ENCODE measurements at places on chromosomes 11 and 22.
A peak's percentile ranks its signal among the peaks of the same experiment; 100 is the strongest.

DNA sequence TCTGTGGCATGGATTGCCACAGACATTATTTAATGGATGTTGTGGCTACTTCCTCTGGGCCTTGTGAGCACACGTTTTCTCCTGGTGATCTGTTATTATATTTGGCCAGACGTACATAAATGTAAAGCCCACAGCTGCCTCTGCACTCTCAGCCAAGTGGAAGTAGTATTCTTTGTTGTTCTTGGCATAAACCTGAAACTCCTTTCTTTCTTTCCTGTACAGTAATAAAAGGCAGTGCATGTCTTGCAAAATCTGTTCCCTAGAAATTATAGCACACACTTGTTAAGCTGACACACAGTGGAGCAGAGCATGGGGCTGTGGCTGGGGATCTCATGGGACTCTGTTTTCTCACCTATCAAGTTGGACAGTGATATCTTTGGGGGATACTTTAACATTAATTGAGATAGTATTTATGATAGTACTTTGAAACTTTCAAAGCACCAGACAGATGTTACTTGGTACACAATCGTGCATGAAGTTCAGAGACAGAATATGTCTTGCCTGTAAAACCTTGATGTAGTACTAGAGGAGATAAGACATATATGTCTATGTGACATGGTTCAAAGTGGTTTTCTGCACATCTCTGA is 20.9 kb downstream of the PANX1 start:
- DNase-seq = no peak

DNA sequence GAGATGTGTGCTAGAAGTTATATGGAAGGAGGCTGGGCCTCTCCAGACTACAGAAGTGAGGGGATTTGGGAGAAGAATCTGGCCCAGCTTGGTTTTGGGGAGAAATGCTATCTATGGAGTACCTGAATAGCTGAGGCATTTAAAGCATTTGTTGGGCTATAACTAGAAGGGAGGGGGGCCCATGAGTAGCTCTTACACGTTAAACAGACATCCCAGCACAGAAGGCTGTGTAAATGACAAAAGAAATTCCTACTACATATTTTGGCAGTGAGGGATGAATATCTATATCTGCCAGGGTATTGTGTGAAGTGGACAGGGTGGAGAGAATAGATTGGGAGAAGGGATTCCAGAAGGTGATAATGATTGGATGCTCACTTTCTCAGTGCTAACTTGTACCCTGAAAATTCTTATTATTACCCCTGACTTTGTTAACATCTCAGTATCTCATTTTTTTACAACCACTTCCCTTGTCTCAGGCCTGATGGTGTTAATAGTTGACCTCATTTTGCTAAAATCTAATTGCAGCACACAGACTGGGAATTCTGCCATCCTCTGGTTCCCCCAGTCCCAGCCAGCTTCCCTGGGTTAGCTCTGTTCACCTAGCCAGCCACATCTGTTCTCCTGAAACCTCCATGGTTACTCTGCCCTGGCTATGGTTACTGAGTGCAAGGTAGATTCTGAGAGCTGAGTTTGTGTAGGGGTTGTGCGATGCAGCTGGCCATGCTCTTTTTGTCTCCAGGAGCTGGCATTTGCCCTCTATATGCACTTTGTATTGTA is 28.8 kb upstream of the RRM1 start:
- no peak for DNase-seq

- no peak for DNase-seq
These were observed 132.8 kb upstream of the PITPNB start for GRCh38 chr22:28051787-28052356.

- peak; percentile 64 for DNase-seq
These were observed 29.5 kb downstream of the KCNJ1 start for GRCh38 chr11:128837627-128838026.

- no peak for DNase-seq
These were observed 159.9 kb upstream of the TENM4 start for GRCh38 chr11:79600711-79601110.

- DNase-seq = no peak
These were observed 24.9 kb downstream of the EIF3F start for GRCh38 chr11:8011981-8012444.

GRCh38 chr11:86551288-86552092 is 120.9 kb downstream of the ME3 start:
- DNase-seq = no peak

- peak; percentile 43 for DNase-seq
These were observed 28.0 kb downstream of the TST start for GRCh38 chr22:36991206-36991605.

DNA sequence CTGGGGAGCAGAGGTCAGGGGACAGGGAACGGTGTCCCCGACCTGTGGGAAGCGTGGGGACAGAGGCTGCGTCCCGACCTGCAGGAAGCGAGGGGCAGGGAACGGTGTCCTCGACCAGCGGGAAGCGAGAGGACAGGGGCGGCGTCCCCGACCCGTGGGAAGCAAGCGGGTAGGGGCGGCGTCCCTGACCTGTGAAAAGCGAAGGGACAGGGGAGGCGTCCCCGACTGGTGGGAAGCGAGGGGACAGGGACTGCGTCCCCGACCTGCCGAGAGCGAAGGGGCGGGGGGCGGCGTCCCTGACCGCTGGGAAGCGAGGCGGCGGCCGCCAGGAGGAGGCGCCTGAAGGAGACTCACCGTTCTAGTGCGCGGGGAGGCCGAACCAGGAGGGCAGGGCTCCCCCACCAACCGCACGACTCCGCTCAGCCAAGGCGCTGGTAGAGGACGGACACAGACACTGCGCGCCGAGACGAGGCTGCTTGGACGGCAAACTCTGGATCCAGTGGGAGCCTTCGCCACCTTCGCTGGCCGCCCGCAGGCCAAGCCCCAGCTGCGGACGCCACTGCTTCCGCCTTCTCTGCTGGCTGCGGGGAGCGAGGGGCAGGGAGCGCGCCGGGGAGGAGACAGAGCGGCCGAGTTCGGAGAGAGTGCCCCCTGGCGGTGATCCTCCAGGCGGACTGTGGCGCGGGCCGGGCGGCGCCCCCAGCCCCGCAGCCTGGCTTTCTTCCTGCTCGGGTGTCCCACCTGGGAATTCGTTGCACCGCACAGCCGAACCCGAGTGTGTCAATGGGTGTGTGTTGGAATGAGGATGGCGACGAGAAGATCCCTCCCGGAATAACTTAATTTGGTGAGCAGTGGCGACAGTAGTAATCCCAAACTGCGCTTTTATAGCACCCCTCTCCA is at the start of gene TRAF6:
TSS of gene TRAF6 (minus strand) at position 579 of the 900 bp plus-strand sequence. CDS start 8,757 bp downstream, outside the sequence.
- DNase-seq = peak; percentile 97

DNA sequence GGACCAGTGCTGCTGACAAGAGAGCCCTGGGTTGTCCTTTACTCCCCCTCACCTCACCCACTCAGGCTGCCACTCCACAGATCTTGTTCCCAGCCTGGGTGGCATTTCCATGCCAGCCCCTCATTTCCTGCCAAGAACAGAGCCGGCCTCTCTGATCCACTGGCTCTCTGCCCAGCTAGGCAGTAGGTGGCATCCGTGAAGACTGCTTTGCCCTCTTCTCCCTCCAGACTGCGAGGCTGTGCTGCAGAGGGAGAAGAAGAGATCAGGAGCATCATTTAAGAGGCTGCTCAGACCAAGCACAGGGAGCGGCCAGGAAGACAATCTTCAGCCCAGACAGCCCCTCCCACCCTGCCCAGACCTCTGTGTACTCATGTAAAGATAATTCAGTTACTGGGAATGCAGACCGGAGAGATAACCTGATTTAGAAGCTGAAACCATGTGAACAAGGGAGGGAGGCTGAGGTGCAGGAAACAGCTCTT is 126.9 kb upstream of the NCAM1 start:
- no peak for DNase-seq

DNA sequence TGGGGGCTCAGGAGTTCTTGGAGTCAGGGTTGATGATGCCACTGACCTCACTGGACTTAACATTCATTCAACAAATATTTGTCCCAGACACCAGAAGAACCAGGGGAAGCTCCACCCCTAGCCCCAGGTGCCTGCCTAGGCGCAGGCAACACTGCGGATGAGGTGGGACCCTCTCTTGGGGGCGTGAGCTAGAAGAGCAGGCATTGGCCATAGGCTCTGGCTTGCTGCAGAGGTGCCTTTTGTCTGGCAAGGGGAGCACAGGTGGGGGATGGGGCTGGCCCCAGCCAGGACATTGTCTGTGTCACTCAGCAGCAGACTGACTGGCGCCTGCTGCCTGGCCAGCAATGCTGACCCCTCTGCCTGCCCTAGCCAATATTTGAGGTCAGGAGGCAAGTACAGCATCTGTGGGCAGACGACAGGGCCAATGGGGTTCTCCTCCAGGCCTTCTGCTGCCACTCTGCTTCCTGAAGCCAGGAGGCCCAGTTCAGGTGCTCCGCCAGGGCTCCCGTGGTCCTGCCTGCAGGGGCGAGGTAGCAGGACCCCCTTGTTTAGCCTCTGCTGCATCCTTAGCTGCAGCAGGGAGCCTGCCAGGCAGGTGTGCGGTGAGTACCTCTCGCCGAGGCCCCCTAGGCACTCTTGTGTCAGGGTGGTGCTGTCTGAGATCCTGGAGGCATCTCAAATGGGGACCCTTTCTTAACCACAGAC is 4.0 kb downstream of the LINC01488 start:
- no peak for DNase-seq

DNA sequence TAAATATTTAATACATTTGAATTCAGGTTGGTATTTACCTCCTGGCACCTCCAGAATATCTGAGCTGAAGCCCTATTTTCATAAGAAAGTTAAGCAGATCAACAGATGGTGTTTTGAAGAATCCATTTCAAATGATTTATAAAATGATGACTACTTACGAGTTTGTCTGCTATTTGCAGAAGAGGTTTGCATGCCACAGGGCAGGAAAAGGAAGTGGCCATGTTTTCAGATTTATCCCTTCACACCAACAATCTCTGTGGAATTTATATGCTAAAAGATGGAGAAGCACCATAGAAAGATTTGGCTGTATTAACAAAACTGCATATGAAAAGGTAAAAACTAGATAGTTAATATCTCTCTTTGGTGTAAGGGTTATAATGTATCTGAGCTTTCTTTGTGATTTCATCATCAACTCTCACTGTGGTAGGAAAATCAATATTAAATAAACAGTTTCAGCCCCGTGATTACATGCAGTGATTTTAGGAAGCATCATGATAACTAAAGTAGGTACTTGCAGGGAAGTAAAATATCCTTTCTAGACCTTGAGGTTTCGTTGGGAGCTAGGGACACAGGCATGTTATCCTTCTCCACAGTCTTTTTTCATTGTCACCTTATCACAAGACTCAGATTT is 2.6 kb downstream of the BMAL1 start:
- DNase-seq = no peak

- DNase-seq = no peak
These were observed 99.5 kb downstream of the SNX19 start for GRCh38 chr11:130816546-130817329.

DNA sequence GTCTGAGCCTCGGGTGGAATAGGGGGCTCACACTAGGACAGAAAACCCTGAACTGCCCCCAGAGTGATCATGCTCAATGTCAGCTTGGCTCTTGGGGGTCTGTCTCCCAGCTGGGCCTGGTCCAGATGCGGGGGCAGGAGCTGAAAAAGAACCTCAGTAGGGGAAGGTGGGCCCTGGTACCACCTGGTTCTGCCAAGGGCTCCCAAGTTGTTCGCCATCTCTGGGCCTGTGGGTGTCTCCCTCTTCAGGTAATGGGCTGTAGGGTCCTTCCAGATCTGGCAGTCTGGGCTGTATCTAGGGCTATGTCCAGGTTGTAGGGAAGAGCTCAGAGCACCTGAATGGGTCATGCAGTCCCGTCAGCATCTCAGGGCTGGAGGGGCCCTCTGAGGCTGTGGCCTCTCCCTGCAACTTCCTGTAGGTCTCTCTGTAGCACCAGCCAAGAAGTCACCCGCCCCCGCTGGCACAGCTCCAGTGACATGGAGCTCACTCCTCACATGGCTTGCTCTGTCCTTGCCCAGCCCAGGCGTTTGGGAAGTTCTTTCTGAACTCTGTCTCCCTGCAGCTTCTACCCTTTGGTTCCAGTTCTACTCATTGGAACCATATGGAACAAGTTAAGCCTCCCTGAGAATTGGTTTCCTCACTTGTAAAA is 33.0 kb upstream of the SOX10 start:
- no peak for DNase-seq

DNA sequence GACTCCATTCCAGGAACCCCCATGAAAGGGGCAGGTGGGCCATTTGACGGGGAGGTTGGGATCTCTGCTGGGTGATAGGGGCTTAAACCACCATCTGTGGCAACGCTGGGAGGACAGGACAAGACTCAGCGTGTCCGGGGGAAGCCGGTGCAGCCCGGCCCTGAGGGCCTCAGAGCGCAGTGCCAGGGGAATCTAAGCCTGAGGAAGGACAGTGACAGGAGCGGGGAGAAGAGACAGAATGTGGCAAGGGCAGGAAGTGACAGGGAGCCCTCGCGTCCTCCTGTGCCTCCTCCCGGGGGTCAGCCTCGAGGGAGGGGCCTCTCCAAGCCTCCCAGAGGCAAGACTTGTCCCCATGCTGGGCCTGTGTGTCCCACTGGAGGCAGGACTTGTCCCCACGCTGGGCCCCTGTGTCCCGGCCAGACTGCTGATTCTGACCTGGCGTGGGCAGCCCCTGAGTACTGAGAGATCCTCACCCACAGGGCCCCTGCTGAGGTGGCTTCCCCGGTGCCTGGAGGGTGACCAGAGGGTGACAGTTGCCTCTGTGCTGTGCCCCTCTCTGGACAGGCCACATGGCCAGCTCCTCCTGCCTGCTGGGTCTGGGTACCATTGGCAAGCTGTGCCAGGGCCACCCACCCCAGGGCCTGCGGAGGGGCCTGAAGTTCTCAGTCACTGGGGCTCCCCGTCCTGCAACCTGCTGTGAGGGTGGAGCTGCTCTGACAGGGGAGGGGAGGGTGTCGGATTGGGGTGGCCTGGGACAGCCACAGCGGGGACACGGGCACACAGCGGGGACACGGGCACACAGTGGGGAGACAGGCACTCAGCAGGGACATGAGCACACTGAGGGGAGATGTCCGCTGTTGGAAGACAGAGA is 676.2 kb downstream of the BRD1 start:
- DNase-seq = peak; percentile 73

Data from mesenteric fat pad (tissue), 1 donor.